ENCODE measurements at places on chromosomes 2 and 18. TPM values are rescaled to one million over a fixed set of nuclear protein-coding genes. Genes with fewer than 3 reads are reported as not detected.

ARHGEF33 gene
- 0.11 TPM for total RNA-seq

CNDP1 gene
- total RNA-seq: not detected

ACOXL gene
- not detected for total RNA-seq

UGT1A3 gene
- total RNA-seq: not detected

APCDD1 gene
- total RNA-seq: 0.07 TPM

MC4R gene
- not detected for total RNA-seq

ZAP70 gene
- total RNA-seq: not detected

LAMA1 gene
- 0.13 TPM for total RNA-seq

PRSS56 gene
- total RNA-seq: 0.12 TPM

RFTN2 gene
- total RNA-seq: not detected

COL4A4 gene
- total RNA-seq: 1.9 TPM

GAREM2 gene
- 6.4 TPM for total RNA-seq

VIT gene
- total RNA-seq: not detected

KRCC1 gene
- total RNA-seq: 13.6 TPM

MGAT5 gene
- 17.2 TPM for total RNA-seq

SLC9A2 gene
- total RNA-seq: 3.3 TPM

CCDC148 gene
- 0.35 TPM for total RNA-seq

LRRC30 gene
- total RNA-seq: not detected

RBBP8 gene
- total RNA-seq: 23.7 TPM

CTLA4 gene
- total RNA-seq: not detected

GKN2 gene
- total RNA-seq: 1.5 TPM

GPR45 gene
- total RNA-seq: not detected

EFR3B gene
- total RNA-seq: 10.0 TPM

UPP2 gene
- not detected for total RNA-seq

All from A549 treated with dexamethasone at 1 μM for 4 hours (cell line).